Psoas muscle (tissue), 8 donors: ENCODE measurements at places on chromosomes 5 and 9. TPM values are rescaled to one million over a fixed set of nuclear protein-coding genes. Genes with fewer than 3 reads are reported as not detected.
A peak's percentile ranks its signal among the peaks of the same experiment; 100 is the strongest.

- DNase-seq: no peak
Measured at GRCh38 chr5:132865668-132866341, 464 bp downstream of the GDF9 start.

GRCh38 chr5:145680169-145680568 lies 155.0 kb downstream of the PRELID2 start:
- no peak for DNase-seq

- DNase-seq: peak; percentile 17
Measured at GRCh38 chr9:20640331-20641187, 18.3 kb upstream of the MLLT3 start.

DNA sequence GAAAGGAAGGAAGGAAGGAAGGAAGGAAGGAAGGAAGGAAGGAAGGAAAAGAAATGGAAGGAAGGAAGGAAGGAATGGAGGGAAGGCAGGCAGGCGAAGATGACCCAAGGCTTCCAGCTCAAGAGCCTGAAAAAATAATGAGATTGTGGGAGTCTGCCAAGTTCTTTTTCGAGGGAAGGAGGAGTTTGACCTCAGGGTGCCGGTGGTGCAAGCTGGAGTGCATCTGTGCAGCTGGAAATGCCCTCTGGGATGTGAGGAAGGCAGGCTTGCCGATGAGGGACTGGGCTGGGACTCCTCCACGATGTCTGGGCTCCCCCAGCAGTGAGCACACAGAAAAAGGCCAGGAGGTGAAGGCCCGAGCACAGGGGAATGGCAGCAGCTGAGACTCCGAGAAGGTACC lies 154.9 kb upstream of the DAPK1 start:
- peak; percentile 31 for DNase-seq

GRCh38 chr9:125431741-125432271 lies 170.2 kb downstream of the GAPVD1 start:
- peak; percentile 45 for DNase-seq

GRCh38 chr5:139443831-139444453 lies 4.6 kb upstream of the DNAJC18 start:
- DNase-seq: no peak

Gene IFNB1
- not detected for total RNA-seq
